ENCODE measurements at places on chromosomes 6 and 20. TPM values are rescaled to one million over a fixed set of nuclear protein-coding genes. Genes with fewer than 3 reads are reported as not detected.

C6orf47 gene
- polyA plus RNA-seq, result 20.7 TPM

ADGB gene
- 0.50 TPM for polyA plus RNA-seq

FAM217A gene
- 1.9 TPM for polyA plus RNA-seq

TRAPPC3L gene
- polyA plus RNA-seq, result 0.50 TPM

GRCh38 chr6:117494694-117495318, 12.3 kb downstream of the DCBLD1 start:
- no peak for DNase-seq

GRCh38 chr20:60263725-60264709, 305.8 kb downstream of the CDH26 start:
- DNase-seq, result no peak
